ENCODE measurements at places on chromosomes 13 and 19.

DNA sequence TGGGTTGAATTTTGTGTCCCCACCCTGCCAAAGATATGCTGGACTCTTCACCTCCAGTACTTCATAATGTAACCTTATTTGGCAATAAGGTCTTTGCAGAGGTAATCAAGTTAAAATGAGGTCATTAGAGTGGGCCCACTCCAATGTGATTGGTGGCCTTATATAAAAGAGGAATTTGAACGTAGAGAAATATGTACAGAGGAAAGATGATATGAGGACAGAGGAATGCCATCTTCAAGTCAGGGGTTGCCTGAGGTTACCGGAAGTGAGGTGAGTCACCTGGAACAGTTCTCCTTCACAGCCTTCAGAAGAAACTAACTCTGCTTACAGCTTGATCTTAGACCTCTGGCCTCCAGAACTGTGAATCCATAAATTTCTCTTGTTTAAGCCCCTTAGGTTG, 69.9 kb downstream of the GPC5 start:
- no peak for DNase-seq

DNA sequence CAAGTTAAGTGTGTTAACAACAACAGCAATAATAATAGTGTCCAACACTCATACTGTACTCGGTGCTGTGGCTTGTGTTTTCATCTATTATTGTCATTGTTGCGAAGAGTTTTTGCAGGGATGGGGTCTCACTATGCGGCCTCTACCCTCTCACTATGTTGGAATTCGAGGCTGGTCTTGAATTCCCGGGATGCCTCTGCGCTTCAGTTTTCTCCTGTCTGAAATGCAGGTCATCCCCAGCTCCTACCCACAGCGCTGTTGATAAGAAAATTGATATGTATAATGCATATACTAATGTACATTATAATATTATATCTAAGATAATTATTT, 4.9 kb upstream of the SBK3 start:
- no peak for DNase-seq

DNA sequence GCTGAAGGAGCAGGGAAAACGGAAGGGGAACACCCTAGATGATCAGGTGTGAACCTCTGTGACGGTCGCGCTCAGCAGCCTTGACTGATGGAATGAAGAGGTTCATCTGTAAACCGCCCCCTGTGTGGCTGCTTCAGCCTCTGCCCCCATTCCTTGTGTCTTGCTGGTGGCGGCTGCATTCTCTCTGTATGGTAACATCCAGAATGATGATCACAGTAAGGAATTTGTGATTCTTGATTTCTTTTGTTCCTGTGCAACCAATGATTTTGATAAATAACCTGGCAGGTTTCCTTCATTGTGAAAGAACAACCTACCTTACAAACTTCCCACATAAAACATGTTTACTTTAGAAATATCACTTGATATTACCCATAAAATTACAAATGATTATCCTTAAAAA, 118.7 kb upstream of the MCF2L start:
- DNase-seq: no peak

- no peak for DNase-seq
These were observed 3.8 kb downstream of the MYADM start for GRCh38 chr19:53871454-53871853.

DNA sequence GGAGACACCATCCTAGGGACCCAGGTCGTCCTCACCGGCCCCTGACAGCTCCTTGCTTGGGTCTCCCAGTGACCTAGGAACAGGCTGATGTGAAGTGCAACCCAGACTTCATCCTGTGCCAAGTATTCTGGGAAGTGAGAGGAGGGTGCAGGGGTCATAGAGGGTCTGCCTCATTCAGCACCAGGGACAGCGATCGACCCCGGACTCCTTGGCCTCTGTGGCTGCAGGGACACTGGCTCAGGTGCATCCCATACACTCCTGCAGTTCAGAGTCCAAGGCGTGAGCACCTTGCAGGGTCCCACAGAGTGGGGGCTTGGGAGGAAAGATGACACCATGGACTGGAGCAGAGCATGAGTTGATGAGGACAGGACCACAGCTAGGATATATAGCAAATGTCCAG, 10.0 kb upstream of the OR10H2 start:
- no peak for DNase-seq

GRCh38 chr19:51690454-51691073, 2.6 kb upstream of the SPACA6 start:
- DNase-seq: peak; percentile 58
